ENCODE measurements at places on chromosomes 6 and 20.

DNA sequence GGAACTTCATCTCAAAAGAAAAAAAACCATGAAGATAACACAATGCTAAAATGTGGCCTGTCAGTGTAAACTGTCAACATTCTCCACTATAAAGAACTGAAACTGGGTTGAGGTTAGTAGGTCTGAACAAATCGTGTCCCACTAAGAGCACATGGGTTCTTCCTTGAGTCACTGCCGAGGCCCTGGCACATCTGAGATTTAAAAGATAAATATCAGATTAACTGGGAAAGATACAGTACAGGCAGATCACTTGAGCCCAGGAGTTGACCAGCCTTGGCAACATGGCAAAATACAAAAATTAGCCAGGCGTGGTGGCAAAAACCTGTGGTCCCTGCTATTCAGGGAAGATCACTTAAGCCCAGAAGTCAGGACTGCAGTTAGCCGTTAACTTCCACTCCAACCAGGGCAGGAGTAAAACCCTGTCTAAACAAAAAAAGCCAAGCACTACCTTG lies 5.6 kb downstream of the EEF1A1 start:
- DNase-seq, result no peak

DNA sequence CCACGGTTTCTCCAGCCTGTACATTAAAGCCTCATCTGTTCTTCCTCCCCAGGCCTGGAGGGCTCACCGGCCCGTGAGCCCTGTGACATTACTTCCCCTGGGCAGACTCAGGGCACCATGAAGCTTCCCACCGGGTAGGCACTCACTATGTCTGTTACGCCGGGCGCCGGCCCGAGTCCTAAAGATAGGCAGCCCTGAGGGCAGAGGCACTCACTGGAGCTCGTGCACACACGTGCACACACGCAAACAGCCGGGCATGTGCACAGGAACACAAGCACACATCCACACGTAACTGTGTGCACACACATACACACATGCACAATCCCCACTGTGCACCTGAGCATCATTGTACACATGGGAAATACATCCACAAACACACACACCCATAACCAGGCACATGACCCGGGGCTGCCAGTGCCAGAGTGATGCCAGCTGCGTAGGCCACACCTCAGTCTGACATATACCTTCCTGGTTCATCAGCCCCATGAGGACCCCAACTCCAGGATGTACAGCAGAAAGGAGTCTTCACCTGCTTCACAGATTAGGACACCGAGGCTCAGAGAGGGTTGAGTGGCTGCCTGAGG lies 83.7 kb downstream of the YTHDF1 start:
- DNase-seq, result no peak

GRCh38 chr6:44867571-44868334 lies 460.4 kb upstream of the RUNX2 start:
- DNase-seq, result no peak

GRCh38 chr20:49985617-49986016 lies 2.8 kb downstream of the SNAI1 start:
- no peak for DNase-seq

DNA sequence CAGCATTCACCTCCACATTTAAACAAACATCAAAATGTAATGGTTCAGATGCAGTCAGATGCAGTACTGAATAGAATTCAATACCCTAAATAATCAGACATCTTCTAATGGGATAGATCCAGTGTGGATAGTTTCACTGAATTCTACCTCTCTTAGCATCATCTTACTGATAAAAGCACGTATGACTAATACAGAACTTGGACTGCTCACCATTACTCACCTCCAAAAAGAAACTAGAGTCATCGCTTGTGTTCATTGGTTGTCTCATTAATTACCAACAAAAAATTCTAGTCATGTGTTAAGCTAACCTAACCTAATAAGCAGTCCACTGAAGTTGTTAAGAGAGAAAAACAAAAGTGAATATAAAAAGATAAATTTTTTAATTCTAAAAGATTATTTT lies 165.9 kb upstream of the IRAK1BP1 start:
- DNase-seq, result no peak

DNA sequence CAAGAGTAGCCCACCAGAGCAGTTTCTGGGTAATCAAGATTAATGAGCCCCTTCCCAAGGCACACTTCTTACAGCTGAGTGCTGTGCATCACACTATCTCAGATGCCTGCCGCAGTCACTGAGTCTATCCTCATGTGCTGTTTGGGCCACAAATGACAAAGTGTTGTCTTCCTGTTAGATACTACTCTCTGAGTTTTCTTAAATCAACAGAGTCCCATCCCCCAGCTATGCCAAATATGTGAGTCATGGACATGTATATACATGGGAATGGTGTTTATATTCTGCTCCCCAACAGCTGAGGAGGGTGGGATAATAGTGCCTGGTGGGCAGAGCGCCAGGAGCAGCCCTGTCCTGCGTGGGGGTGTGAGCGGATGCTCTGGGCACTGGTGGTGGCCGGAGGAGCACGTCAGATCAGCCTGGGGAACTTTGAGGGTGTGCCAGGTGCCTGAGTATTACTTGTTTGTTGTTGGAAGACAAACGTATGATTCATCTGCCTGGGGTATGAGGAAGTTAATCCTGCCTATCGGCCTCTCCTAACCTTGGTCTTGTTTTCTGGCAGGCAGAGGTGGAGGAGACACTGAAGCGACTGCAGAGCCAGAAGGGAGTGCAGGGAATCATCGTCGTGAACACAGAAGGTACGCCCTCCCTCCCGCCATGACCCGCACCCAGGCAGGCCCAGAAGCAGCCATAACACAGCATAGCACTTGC lies 9.6 kb downstream of the DYNLRB1 start:
- no peak for DNase-seq

- no peak for DNase-seq
Measured at GRCh38 chr6:113451049-113451448, 406.1 kb upstream of the MARCKS start.

DNA sequence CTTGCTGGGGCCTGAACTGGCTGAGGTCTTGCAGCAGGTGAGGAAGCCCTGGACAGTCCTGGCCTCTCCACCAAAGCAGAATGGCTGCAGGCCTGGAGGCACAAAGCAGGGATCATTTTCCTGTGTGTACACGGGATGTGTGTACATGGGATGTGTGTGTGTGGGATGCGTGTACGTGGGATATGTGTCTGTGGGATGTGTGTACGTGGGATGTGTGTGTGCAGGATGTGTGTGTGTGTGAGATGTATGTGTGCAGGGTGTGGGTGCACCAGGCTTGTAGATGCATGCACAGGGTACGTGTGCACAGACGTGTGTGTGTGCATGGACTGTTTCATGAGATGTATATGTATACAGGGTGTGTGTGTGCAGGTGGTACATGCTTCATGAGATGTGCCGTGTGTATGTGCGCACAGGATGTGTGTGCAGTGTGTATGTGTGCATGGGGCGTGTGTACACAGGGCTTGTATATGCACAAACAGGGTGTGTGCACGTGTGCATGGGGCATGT lies 7.9 kb upstream of the CHRNA4 start:
- no peak for DNase-seq

- DNase-seq, result no peak
Measured at GRCh38 chr20:46367967-46368901, 38.2 kb downstream of the ELMO2 start.
